ENCODE measurements at places on chromosomes 5 and 9.

GRCh38 chr5:95924720-95925377, 36.8 kb downstream of the ELL2 start:
- DNase-seq = no peak

- no peak for DNase-seq
Observed at GRCh38 chr9:135443797-135444425, 35.7 kb upstream of the PPP1R26 start.

DNA sequence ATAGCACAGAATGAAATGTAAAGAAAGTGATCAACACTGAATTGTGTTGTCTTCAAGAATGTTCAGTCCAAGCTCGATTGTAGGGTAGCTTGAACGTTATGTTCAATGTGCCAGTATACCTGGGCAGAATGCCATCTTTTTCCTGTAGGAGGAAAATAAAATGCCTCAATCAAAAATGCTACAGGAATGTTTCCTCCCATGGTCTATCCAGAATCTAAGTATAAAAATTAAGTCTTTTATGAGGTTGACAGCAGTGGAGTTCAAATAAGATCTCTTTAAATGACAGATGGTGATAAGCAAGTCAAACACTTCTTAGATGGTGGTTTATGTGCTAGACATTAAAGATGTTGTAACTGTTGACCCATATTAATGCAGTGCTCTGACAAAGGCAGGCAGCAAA, 488.6 kb downstream of the CSNK1G3 start:
- no peak for DNase-seq

DNA sequence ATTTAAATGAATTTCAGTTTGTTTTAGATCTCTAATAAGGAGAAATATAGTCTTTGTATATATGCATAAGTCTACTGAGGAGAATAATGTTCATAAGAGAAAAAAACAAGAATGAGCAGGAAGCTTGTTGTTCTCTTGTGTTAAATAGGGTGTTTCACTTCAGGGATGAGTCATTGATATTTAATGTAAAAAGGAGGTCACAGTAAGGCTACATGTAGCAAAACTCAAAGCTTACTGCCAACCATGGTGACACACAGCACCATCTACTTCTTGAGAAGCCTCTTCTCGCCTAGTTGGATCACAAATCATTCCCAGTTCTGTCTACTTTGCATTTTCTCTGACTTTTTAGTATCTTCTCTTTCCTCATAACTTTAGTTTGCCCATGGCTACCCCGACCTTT, 1466.0 kb upstream of the C9orf72 start:
- no peak for DNase-seq

Data from GM10248 (cell line).